ENCODE measurements at places on chromosomes 6 and 20.

DNA sequence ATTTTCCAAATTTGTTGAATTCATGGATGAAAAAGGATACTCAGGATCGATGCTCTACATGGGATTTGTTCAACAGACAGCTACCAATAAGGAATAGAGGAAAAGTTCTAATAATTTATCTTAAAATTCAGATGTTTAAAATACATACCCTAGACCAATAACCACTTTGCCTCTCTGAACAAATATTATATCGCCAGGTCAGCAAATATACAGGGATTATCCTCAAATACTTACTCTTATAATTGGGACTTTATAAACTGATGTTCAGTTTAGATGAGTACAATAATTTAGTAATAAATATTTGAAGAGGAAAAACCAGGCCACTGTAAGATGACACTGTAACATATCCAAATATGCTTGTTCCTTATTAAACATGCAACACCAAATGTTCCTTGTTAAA lies 268.7 kb downstream of the DOK5 start:
- no peak for DNase-seq

DNA sequence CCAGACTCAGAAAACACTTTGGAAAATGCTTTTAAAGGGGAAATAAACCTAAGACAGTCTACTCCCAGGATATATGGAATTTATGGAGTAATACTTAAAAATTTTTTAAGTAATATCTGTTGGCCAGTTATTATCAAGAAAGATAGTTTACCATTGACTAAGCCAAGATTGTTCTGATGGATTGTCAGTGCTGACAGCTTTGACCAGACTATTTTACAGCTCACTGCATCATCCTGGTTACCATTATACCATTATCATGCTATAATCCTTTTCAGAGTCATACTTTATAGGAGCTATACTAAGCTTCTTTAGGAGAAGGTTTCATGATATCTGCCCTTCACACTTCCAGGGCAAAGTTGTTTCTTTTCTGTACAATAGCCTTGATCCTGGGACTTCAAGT lies 16.5 kb downstream of the GTF2H5 start:
- DNase-seq: no peak

GRCh38 chr20:57697543-57697942 lies 12.3 kb downstream of the PMEPA1 start:
- no peak for DNase-seq

DNA sequence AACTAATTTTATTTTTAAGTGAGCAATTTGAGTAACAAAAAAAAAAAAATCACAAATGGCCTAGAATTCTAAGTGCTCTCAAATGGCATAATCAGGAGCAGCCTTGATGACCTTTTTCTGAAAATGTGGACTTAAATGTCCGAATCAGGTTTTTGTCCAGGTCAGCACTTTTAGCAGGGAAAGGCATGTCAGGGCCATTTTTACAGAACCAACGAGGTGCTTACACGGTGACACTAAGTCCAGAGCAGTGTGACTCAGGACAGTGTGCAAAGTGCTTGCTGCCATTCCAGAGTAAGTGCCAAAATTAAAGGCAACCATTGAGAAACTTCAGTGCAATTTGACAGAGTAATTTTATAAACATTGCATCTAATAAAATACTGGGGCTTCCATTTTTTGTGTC lies 127.8 kb downstream of the KIF16B start:
- DNase-seq: no peak

- DNase-seq: no peak
Observed at GRCh38 chr6:25627001-25627400, 25.0 kb upstream of the SCGN start.

- no peak for DNase-seq
Observed at GRCh38 chr6:135195041-135195440, 13.9 kb downstream of the MYB start.

DNA sequence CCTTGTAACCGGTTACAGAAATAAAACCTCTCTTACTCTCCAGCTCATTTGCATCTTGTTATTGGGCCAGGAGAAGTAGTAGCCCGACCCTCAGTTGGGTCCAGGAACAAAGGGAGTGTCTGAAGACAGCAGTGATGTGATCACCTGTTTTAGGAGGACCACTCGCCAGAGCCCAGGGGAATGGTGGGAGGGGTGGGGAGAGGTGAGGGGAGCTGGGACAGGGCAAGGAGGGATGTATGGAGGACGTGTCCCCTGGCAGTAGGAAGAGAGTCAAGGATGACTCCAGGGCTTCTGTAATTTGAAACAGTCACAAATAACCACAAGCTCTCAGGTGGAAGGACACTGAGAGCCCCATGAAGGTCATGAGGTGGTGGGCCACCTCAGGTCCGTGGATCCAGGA lies 1.4 kb upstream of the PCMTD2 start:
- no peak for DNase-seq

DNA sequence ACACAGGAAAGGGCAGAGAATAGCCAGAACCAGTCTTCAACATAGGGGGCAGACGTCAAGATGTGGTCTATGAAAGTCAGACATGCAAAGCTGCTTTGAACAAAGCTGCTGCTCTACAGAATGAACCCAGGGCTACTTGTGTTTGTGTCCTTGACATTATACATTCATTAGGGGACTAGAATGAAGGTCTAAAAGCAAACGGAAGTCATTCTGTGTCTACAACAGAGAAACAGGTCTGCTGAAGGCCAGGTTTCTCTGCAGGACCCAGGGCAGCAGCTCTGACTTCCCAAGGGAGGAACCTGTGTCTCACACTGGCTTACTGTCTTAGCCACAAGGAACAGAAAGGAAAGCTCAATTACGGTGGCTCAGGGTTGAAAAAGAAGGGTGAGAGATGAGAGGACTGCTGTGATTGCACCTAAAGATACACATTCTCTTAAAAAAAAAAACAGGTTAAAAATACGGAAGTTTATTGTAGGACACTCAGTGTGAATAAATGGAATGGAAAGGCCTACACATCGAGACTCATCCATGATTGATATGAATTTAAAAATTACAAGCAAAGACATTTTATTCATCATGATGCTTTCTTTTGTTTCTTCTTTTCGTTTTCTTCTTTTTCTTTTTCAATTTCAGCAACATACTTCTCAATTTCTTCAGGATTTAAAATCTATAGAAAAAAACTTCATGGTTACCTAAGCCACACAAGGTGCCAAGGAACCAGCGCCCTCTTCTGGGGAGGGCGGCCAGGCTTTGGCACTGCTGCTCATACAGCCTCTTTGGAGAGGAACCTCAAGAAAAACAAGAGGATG lies 6.7 kb downstream of the PSMA7 start:
- peak; percentile 63 for DNase-seq

DNA sequence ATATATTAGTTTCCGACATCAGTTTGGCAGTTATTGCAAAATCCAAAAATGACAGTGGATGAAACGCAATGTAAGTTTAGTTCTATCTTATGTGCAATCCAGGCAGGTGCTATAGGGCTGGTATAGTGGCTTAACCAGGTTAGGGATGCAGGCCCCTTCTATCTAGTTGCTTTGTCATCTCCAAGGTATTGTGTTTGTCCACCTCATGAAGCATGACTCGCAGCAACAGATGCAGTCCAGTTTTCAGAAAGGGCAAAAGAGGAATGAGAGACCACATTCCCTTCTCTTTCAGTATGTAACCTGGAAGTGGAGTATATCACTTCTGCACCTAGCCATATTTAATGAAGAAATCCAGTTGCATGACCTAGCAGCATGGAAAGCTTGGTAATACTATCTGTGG lies 59.7 kb downstream of the PKIB start:
- DNase-seq: no peak

- no peak for DNase-seq
Observed at GRCh38 chr20:13626724-13627123, 12.0 kb downstream of the TASP1 start.

GRCh38 chr20:9051508-9051907 lies 17.4 kb upstream of the PLCB4 start:
- no peak for DNase-seq

- DNase-seq: no peak
Observed at GRCh38 chr6:141482796-141483597, 649.7 kb upstream of the GJE1 start.

DNA sequence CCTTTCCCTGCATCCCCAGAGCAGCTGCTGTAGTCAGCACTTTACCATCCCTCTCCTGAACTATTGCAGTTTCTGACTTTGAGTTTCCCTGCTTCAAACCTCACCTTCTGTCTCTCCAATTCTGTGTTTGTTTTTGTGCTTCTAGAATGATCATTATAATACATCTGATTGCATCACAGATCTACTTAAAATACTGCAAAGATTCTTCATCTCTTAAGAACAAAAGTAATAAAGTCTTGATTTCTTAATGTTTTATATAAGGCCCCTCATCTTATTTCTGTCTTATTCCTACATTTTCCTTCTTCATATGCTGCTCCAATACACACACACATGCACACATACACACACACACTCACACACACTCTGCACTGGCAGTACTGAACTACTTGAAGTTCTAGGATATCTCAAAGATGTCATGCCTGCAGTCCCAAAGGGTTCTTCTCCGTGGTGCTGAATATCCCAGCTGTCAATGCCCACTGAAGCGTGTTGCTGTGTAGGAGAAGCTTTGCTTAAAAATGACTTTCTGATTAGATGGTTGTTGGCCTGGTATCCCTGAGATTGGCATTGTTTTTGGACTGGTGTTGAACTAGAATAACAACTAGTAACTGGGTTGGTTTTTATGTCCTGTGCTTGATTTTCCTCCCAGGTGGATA lies 97.2 kb downstream of the MAP3K4 start:
- peak; percentile 33 for DNase-seq

GRCh38 chr20:48740712-48741111 lies 87.1 kb downstream of the PREX1 start:
- no peak for DNase-seq

DNA sequence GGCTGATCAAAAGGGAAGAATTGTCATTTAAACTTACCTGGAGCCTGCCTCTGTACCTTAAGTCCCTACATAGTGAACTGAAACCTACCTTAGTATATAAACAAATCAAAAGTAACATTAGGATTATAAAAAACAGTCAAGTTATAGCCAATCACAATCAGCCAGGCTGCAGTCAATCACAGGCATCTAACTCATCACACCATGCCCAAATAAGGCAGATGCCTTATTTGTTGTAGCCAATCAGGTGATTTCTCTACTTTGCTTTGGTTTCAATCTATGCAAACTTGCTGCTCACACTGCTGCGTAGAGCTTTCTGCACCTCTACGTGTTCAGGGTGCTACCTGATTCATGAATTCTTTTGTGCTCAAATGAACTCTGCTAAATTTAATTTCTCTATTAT lies 18.3 kb upstream of the DEFB113 start:
- DNase-seq: no peak

- no peak for DNase-seq
Observed at GRCh38 chr6:14467591-14467990, 350.0 kb downstream of the CD83 start.

DNA sequence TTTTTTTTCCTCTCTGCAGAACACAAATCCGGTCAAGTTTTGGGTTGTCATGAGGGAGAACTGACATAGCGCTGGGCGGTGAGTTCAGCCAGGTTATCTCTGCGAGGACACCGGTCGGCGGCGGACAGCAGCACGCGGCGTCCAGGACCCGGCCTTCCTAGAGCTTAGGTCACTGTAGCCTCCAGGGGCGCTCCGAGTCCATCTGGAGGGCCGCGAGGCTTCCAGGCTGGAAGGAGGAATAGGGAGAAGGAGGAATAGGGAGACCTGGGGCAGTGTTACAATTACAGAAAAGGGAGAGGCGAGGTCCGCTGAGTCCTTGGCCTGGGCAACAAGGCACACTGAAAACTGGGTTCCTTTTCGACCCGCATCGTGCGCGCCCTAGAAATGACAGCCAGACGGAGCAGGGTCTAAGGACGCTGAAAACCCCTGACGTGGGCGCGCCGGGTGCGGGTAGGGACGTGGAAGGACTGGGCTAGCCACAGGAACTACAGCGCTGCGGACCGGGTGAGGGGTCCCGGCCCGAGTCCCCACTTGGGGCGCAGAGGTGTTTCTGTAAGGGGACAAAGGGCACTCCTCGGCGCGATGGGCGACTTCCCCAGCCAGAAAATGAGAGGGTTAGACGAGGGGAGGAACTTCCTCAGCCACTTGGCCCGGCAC lies 536 bp upstream of the FNDC1 start:
- DNase-seq: peak; percentile 61

GRCh38 chr6:162999575-163000285 lies 272.0 kb downstream of the PACRG start:
- DNase-seq: no peak

GRCh38 chr6:111068866-111069234 lies 18.5 kb upstream of the SLC16A10 start:
- DNase-seq: peak; percentile 22

DNA sequence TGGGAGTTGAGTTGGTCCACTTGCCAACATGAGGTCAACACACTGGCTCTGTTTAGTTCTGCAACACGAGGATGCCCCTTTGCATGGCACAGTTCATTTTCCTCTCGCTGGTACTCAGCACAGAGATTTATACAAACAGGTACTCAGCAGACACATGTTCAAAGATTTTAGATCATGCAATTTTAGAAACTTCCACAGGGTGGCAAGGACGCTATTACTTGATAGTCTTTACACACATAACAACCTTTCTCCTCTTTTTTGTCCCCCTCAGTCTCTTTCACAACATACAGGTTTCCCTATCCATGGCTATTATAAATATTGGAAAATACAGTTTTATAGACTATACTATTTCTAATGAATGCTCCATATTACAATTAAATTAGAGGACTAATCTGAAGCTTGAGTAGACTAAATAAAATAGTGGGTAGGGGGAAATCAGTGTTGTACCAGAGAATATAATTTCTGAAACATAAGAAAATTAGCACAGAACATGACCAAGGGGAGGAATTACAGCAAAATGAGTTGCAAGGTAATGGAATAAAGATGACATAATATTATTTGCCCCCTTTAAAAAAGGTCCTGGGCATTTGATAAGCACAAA lies 331.8 kb upstream of the BTBD3 start:
- peak; percentile 25 for DNase-seq

- no peak for DNase-seq
Observed at GRCh38 chr6:139738801-139739455, 364.5 kb upstream of the CITED2 start.

- DNase-seq: no peak
Observed at GRCh38 chr6:69881322-69882151, 15.2 kb downstream of the COL19A1 start.

GRCh38 chr6:46010771-46011170 lies 4.9 kb downstream of the CLIC5 start:
- no peak for DNase-seq

- DNase-seq: no peak
Observed at GRCh38 chr6:87628424-87628823, 38.5 kb downstream of the ORC3 start.

DNA sequence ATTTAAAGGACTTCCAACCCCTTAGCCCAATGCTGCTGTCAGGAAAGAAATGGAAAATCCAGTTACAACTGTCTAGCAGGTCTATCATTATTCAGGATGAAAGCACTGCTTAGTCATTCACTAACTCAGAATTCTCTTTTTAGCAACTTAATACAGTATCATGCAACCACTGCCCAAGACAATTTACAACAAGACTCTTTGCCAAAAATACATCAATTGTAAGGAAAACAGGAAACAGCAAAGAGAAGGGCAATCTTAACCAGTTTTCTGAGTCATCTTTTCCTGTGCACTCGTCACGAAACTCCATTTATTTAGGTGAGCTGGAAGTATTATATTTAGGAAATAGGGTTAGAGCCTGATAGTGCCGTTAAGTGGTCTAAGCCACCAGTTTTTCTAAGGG lies 1197.7 kb upstream of the CITED2 start:
- no peak for DNase-seq

GRCh38 chr20:46021361-46022359 lies 7.4 kb upstream of the SLC12A5 start:
- DNase-seq: peak; percentile 40

- no peak for DNase-seq
Observed at GRCh38 chr6:12801141-12801540, 84.6 kb downstream of the PHACTR1 start.
